ENCODE measurements at places on chromosomes 6 and 20.

- no peak for DNase-seq
Measured at GRCh38 chr20:34689486-34689885, 12.6 kb upstream of the PIGU start.

DNA sequence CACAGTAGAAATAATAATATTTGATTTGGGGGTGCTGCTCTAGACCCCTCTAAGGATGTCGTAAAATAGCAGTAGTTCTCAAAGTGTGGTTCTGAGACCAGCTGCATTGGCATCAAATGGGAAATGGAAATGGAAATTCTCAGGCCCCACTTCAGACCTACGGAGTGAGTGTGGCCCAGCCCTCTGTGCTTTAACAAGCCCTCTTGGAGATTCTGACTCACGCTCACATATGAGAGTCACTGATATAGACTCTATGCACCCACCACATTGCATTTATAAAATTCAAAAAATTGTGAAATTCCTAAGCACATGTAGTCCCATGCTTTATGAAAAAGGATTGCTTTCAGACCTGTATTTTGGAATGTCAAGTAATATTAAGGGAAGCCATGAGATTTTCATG, 14.2 kb upstream of the PPP1R16B start:
- DNase-seq: no peak

DNA sequence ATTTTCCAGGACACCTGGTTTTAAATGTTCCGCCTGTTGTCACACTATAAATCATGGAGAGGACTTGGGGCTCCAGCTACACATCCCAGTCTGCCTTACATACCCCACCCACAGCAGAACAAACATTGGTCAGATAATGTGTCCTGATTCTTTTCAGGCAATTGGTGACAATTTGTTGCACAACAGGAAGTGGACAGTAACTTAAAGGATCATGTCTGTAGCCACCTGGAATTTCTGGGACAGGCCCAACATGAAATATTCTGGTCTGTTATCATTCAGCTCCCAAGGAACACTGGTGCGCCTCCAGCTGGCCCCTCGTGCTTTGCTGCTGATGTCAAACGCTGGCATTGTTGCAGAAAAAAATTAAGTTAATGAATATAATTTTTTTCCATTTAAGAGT, 117.2 kb downstream of the SOBP start:
- no peak for DNase-seq

GRCh38 chr6:94443701-94444100, 1024.3 kb upstream of the EPHA7 start:
- DNase-seq: no peak

DNA sequence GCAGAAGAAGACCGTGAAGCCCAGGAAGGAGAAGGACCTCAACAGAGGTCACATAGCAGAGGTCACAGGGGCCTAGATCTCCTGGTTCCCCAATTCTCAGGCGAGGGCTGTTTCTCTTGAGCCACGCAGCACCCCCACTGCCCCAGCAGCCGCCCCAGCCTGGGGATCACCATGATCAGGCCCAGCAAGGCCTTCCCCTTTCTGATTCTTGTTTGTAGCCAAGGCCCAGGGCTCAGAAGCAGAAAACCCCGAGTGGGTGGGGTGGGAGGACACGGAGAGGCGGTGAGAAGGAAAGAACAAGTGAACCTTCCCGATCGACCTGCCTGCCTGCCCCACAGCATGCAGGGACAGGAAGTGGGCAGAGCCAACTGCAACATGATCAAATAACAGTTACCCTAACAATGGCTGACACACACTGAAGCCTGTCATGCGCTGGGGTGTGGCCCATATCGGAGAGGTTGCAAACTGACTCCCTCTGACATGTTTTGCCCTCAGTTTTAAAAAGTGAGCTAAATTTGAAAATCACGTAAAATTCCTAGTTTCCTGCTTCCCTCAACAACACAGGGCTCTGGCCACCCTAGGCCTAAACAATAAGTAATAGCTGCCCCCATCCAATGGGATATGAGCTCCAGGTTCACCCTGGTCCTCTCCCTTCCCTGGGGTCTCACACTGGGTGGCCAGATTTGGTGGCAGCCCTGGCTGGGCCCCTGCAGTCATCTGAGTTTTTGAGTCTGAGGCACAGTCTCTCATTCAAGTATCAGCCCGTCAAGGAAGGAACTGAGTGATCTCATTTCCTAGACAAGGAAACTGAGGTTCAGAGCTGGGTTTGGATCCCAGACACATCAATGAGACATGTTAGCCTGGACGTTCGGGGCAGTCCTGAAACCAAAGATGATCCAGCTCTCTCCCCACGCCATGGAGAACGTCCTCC, 6.5 kb downstream of the PEDS1 start:
- DNase-seq: peak; percentile 47

GRCh38 chr6:83252719-83253118, 59.6 kb downstream of the RWDD2A start:
- DNase-seq: no peak

- peak; percentile 62 for DNase-seq
Measured at GRCh38 chr6:135183532-135184440, 2.7 kb downstream of the MYB start.

DNA sequence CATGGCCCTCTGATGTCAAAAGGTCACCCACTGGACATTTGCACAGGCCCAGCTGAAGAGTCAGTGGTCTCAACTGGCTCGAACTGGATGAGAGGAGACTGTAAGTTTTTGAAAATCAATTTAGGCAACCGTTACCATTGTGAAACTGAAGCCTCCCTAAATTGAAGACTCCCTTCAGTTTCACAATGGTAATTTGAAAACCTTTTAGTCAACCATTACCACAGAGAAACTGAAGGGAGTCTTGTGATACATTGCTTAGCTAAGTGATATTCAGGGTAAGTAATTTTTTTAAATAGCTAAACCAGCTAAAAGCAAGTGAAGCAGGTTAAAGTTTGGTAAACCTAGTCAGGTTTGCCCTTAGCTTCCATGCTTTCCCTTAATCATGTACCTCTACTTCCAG, 197.3 kb upstream of the NT5E start:
- no peak for DNase-seq

DNA sequence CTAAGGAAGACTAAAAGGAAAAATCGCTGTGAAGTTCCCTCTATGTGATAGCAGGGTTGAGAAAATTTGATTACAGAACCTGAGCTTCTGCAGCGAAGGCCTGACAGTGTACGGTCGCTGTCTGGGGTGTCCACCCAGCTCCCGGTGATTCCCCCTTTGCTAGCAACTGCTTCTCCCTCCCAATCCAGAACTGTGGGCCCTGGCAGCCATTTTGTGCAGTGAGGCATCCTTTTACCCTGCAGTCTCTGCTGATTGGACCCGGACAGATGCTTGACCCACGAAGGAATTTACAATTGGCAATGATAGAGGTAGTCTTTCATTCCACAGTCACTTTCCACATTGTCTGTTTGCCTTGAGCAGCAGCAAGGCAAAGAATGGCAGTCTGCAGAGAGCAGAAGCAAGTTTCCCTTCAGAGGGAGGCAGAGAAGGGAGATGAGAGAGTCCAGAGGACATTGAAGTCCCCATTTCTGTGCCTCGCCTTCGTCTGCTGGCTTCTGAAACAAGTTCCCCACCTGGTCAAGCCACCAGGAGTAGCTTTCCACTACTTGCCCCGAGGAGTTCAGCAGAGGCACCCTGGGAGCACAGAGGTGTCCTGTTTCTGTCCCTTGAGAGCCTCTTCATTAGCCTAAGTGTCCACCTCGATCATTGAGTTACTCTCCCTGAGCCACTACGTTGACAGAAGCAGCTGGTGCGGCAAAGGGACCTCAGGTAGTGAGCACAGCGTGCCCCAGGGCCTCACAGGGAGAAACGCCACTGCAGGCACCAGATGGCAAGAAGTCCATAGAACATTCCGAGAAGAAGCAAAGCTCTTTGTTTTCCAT, 370.3 kb downstream of the NRN1 start:
- no peak for DNase-seq

DNA sequence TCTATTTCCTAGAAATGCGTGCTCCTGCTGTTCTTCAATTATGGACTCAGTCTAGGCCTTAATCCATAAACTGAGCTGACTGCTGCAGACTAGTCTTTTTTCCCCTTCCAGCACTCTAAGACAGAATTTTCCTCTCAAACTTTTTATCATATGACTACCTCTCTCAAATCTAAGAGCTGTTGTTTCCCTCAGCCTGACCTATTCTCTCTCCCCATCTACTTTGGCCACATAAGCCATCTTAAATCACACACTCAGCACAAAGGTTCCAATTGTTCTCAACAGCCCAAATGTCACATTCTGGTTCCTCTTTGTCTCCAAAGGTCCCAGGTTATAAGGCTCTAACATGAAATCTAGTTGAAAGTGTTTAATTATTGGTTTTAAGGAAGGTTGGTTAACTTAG, 85.2 kb downstream of the PRSS35 start:
- DNase-seq: no peak

- no peak for DNase-seq
Measured at GRCh38 chr6:135044639-135045038, 10.0 kb downstream of the HBS1L start.

DNA sequence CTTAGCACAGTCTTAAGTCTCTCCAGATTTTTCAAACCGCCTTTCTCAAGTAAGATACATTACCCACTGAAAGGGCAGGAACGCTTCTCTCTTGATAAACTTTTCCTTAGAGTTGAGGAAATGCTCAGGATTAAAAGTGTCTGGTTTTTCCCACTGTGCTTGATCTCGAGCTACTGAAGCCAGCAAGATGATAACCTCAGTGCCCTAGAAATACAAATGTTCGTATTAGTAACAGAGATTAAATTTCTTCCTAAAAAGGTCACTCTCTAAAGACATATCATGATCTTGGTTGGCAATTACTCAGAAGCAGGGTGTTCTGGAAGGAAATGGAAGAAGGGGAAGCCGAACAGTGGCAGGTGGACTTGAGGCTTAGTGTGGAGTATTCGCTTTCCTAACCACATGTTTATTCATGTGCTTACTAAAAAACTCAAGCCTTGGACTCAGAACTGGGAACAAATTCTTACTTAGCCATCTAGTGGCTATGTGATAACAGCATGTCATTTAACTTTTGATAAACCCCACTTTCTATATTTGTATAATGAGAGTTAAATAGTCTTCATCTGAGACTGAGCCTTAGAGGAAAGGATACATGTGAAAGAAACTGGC, 20.1 kb downstream of the C6orf141 start:
- DNase-seq: no peak

DNA sequence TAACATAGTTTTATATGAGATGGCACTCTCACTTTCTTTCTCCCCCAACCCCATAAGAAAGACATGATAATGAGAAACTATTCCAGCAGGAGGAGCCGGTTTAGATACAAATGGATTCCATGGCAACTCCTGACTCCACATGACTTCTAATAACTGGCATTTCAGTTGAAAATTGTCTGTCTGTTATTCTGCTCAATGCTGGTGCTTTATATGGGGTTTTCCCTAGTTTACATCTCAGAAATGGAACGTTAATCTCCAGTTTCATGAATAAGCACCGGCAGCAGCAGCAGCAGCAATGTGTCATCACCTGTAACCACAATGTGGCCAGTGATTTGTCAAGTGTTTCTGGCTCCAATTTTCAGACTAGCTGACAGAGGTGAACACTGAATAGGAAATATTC, 8.0 kb upstream of the SIM1 start:
- no peak for DNase-seq

DNA sequence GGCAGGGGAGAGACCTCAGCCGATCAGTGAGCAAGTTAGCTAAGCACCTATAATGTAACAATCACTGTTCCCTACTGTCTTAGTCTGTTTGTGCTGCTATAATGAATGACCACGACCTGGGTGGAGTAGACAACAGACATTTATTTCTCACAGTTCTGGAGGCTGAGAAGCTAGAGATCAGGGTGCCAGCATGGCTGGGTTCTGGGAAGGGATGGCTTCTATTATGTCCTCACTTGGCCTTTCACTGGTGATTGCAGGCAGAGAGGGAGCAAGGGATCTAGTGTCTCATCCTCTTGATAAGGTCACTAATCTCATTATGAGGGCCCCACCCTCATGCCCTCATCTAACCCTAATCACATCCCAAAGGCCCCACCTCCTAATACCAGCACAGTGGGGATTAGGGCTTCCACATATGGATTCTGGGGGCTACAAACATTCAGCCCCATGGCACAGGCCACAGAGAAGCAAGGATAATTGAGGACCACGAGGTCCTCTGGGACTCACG, 162.5 kb downstream of the CD83 start:
- no peak for DNase-seq

DNA sequence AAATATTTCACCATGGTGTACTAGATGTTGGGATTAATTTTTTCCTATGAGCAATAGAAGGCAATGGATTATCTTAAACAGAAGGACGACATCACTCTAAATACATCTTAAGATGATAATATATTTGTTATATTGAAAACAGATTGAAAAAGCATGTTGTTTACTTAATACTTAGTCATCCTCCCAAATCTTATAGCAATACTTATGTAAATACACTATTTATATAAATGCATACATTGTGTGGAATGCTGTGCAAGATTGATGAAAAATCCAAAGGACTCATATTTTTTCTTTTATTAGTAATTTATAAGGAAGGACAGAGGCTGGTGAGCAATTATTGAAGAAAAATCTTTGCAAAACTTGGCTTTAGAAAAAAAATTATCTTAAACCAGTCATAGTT, 593.5 kb downstream of the MMUT start:
- no peak for DNase-seq

DNA sequence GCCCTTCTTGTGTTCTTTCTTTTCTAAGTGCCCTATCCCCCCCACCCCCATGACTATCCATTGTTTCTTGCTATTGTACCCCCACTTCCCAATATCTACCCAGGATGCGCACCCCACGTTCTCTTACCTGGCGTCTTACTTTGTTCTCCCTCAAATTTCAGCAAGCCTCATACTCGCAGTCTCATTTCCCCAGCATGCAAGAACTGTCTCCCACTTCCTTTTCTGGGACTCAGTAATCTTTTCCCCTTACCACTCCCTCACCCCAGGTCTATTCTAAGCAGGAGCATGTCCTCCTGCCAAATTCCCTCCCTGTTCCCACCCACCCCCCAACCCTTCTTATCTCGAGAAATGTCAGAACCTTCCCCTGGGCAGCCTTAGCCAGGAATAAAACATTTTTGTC, 1.7 kb upstream of the EHMT2 start:
- no peak for DNase-seq

GRCh38 chr6:34736823-34737222, 20.5 kb upstream of the SNRPC start:
- no peak for DNase-seq

- no peak for DNase-seq
Measured at GRCh38 chr6:45645302-45645701, 267.6 kb upstream of the SUPT3H start.
